Fibroblast of pulmonary artery (primary cell): ENCODE measurements at places on chromosomes 12 and 14.

GRCh38 chr14:69532561-69533340, 41.9 kb downstream of the CCDC177 start:
- DNase-seq = no peak

GRCh38 chr12:14995583-14996425, 23.0 kb downstream of the PDE6H start:
- DNase-seq = peak; percentile 92

DNA sequence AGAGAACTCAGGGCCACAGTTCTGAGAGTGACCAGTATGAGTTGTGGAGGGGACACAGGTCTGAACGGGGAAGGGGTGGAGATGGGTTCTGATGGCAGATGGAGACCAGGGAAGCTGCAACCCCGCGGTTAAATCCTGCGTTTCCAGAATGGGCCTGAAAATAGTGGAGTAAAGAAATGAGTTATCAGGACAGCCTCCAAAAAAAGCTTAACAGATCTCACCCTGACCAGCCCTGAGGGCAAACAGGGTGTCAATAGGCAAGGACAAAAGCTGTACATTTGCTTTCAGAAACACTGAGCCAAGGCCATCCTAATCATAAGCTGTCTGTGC, 555 bp upstream of the RTN1 start:
- no peak for DNase-seq

DNA sequence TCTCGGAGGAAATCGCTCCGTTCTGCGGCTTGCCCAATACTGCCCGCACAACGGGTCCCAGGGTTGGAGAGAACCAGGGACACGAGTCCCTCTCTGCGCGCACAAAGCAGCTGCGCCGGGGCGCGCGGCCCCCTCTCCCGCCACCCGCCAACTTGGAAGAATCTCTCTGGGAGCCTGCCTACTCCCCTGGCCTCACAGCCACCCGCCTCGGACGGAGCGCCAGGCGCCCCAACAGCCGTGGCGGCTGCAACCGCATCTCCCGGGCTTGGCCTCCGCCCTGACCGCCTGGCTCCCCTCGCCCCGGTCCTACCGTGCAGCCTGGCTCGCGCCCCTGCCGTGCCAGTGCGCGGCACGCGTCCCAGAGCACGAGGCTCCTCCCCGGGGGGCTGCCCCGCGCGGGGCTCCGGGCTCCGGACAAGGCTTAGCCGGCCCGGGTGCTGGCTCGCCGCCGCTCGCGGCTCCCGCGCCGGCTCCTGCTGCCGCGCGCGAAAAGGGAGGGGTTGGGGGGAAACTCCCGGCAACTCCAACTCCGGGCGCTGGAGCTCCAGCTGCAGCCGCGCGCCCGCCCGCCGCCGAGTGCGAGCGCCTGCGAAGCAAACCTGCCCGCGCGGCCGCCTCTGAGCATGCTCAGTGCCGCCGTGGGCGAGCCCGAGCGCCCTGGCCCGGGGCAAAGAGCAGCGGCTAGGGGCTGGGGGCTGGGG, at the start of gene STXBP6:
Gene STXBP6 (minus strand): TSS at position 580 of the 701 bp plus-strand sequence. CDS start 75,329 bp downstream, outside the sequence.
- DNase-seq = peak; percentile 55

DNA sequence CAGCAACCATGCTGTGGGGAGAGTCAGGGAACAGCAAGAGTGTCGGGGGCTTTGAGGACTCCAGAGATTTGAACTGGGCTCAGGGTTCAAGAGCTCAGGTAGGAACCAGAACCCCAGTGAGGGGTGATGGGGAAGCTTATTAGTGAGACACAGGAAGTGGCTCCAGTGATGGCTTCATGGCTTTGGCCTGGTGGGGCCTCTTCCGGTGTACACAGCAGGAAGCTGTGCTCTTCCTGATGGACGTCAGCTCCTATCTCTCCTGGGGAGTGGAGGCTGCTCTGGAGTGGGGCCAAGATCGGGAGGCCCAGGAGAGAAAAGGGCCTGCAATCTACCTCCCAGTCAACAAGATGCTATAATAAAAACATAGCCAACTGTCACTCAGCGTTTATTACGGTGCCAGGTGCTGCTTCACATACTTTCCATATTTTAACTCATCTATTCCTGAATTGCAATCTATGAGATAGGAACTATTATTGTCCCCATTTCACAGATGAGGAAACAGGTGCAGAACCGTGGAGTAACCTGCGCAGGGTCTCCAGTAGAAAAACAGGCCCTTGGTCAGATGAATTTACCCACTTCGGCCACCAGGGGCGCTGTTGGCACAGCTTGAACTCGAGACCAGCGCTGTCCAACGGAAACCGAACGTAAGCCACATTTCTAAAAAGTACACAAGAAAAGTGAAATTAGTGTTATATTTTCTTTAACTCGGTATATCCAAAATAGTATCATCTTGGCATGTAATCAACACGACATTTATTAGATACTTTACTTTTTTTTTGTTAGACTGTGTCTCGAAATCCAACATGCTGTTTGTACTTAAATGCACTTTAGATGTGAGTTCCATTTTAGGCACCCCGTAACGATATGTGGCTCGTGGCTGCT, 63.6 kb upstream of the DLK1 start:
- peak; percentile 75 for DNase-seq

DNA sequence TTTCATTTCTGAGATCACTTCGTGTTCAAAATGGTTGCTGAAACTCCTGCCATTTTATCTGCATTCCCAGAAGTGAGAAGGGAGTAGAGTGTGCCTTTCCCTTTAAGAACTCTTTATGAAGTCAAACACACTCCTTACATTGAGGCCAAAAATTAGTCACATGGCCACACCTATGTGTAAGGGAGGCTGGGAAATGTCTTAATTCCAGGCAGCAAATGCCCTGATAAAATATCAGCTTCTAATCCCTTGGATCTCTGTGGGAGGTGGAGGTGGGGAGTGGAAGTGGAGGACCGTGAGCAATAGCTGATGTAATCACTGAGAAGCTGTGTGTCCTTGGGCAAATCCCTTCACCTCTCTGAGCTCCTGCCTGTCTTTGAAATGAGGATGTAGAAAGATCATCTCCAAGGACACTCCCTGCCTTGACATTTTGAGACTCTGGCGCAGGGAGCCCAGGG, 22.7 kb upstream of the ANKRD9 start:
- DNase-seq = peak; percentile 49

DNA sequence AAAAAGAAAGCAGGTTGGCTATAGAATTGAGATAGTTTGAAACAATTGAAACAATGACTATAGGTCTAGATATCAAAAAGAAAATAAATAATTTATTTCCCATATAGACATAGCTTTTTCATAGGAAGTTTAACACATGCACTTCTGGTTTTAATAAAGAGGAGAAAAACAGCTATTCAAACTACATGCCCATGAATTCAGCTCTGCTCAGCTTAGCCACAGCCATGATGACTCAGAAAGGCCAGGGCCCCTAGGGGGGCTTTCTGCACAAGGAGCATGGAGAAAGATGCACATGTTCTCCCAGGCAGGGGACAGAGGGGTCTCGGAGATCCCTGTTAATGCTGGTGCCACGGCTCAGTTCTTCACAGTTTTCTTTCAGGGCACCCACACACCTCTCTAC, 114.0 kb downstream of the GALC start:
- DNase-seq = no peak

GRCh38 chr14:69539631-69540410, 34.9 kb downstream of the CCDC177 start:
- DNase-seq = peak; percentile 91

GRCh38 chr14:51457843-51458562, 193.7 kb upstream of the FRMD6 start:
- no peak for DNase-seq

DNA sequence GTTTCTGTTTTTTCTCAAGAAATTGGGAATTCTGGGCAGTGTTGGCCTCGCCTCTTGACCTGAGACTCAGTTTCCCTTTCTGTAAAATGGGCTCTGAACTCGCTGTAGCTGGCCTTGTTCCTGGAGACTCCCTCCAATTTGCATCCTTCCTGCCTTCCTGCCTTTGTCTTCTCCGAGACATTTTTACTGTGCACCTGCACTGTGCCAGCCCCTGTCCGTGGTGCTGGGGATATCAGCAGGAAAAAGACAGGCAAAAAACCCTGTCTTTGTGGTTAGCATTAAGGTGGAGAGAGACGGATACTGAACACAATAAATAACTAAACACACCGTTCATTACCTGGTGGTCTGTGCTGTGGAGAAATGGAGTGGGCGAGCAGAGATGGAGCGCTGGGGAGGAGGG, 129.8 kb downstream of the AACS start:
- DNase-seq = no peak

- peak; percentile 81 for DNase-seq
Observed at GRCh38 chr14:32254952-32255679, 52.0 kb upstream of the RNU6-8 start.

DNA sequence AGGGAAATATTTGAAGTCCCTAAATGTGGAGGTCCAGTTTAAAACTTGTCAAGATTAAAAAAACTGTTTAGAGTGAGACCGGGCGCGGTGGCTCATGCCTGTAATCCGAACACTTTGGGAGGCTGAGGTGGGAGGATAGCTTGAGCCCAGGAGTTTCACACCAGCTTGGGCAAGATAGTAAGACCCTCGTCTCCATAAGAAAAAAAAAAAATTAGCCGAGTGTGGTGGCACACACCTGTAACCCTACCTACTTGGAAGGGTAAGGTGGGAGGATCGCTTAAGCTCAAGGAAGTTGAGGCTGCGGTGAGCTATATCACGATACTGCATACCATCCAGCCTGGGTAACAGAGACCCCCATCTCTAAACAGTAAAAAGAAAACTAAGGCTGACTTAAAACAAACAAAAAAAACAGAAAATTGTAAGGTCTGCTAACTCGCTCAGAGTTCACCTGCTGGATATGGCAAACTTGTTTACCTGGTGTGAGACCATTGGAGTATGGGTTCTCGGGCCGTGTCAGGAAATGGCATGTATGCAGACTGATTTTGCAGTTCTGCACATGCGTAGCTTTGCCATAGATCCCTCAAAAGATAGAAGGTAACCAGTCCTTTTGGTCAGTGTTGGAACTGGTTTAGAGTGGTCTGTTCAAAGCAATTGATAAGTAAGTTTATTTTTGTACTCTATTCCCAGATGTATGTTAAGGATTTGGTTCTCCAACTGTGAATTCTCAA, 2.1 kb downstream of the RNF10 start:
- no peak for DNase-seq

GRCh38 chr12:25960143-25960542, 1.7 kb downstream of the RASSF8 start:
- DNase-seq = peak; percentile 60

- DNase-seq = no peak
Observed at GRCh38 chr14:75418850-75419768, 8.7 kb upstream of the JDP2 start.

GRCh38 chr12:108000111-108000510, 129.0 kb upstream of the WSCD2 start:
- no peak for DNase-seq

DNA sequence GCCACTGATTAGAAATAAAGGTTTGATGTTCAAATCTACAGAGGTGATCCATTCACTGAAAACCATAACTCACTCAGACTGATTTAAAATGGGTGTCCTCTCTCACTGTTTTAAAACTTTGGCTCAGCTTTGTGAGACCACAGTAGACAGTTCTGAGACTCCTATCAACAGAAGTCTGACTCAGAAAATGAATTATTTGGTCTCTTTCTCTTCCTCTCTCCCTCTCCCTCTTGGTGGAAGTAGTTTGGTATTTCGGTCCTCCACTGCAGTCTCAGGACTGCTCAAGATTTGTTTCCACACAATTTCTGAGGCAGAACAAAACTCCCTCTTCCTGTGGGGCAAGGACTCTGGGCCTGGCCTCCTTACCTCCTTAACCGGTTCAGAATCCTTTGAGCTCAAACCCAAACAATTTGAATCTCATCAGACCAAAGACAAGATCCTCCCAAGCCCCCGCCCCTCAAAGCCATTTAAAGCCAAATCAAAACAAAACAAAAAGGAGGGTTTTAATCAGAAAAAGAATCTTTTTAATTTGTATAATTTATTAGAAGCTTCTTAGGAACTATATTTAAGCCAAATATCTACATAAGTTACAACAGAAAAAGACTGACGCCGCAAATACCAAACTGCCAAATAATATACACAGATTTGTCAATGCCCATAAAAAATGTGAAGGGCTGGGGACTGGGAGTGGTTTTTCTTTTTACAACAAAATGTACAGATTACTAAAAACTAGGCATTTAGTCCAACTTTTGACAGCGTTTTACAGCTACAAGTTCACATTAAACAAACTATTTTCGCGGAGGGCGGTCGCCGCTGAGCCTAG, 3.9 kb downstream of the NKX2-1 start:
- DNase-seq = no peak

GRCh38 chr12:11923067-11923466, 147.7 kb upstream of the BCL2L14 start:
- no peak for DNase-seq

DNA sequence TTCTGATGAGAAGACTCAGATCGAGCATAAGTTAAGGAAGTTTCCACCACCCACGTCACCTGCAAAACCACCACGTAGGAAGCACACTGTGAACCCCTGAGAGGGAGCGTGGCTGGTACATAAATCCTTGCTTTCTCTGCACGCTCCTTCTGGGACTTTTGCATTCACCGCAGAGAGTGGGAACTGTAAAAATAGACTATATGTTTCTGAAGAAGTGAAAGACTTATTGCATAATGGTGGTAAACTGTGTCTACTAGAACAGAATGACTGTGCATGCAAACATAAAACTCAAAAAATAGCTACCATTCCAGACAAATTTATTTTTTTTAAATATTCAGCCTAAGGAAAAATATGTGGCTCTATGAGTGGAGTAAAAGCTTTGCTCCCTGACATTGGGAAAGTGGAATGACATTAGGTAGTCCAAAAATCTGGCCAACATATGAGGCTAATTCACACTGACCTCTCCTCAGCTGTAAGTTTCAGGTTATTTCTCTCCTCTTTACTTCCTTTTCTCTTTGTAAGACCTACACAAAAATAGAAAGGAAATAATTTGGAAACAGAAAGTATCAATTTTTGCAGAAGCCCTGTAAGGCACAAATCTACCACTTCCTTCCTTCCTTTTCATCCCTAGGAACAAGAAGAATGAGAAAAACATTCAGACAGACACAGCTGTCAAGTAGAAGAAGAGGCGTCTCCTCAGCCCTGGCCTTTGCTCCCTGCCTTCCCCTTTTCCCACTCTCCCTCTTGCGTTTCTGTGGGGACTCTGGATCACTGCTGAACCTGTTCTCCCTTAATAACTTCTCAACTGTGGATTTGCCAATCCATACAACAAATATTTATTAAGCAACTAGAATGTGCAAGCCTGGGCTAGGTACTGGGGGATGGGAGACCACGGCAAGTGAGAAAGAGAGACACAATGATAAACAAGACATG, 264.3 kb upstream of the FOXN3 start:
- DNase-seq = no peak

DNA sequence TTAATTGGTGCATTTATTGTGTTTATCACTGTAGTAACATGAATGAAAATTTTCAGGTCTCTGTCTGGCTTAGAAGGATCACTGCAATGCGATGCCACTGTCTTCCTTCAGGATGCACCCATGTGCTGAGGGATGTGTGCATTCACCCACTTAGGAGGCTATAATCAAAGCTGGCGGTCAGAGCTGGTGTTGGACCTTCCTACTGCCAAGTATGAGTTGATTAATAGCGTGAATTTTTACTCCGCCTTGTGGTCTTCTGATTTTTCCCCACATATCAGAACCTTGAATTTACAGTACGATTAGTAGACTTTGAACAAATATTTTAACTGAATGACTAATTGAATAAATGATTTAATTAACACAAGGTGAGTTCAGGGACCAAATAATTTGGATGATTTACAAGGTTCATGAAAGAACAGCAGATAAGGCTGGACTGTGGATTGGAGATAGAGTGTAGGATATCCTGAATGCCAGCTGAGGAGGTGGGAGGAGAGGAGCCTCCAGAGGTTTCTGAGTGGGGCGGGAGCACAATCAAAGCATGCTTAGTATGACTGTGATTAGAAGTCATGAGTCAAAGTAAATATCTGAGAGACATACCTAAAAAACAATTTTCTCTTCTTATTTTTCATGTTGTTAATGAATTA, 50.1 kb downstream of the RERG start:
- no peak for DNase-seq

- peak; percentile 59 for DNase-seq
Observed at GRCh38 chr14:93984987-93985410, 8.6 kb upstream of the ASB2 start.
